ENCODE measurements at places on chromosomes 12 and 14. TPM values are rescaled to one million over a fixed set of nuclear protein-coding genes. Genes with fewer than 3 reads are reported as not detected.

- ATAC-seq, result no peak
These were observed 31.3 kb upstream of the SSPN start for GRCh38 chr12:26164118-26164517.

The CCDC92 gene
- 9.9 TPM for total RNA-seq

The BCL7A gene
- 2.3 TPM for total RNA-seq

The CD163 gene
- total RNA-seq, result 5.8 TPM
